ENCODE measurements at places on chromosomes 4 and X.

DNA sequence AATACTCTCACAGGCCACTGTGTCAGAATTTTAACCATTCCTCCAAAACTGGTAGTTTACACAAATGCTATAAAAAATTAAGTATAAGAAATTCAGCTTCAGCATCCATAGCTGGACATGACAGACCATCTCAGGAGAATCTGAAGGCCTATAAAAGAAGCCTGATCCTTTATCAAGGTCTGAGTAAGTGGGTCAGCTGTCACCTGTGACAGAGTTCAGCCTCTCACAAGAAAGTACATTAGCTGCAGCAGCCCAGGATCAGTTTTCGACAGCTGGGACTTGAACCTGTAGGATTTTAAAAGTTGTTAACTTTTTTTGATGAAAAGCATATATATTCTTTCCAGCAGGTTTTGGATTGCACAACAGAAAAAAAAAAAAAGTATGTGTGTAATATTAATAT is 60.7 kb downstream of the PPP3CA start:
- no peaks in the 10 kb centered on the region for H3K36me3 ChIP-seq
- DNase-seq: no peak
- no peaks in the 10 kb centered on the region for H3K27me3 ChIP-seq
- no peak overlapping the region for H3K27ac ChIP-seq

GRCh38 chr4:105710678-105711077 is 2.1 kb downstream of the GSTCD start:
- no peak overlapping the region for H3K27ac ChIP-seq
- H3K4me3 ChIP-seq: no peak overlapping the region
- no peaks in the 10 kb centered on the region for H3K36me3 ChIP-seq
- H3K27me3 ChIP-seq: no peaks in the 10 kb centered on the region
- peaks cover 18% of the 10 kb centered on the region for H3K4me1 ChIP-seq

DNA sequence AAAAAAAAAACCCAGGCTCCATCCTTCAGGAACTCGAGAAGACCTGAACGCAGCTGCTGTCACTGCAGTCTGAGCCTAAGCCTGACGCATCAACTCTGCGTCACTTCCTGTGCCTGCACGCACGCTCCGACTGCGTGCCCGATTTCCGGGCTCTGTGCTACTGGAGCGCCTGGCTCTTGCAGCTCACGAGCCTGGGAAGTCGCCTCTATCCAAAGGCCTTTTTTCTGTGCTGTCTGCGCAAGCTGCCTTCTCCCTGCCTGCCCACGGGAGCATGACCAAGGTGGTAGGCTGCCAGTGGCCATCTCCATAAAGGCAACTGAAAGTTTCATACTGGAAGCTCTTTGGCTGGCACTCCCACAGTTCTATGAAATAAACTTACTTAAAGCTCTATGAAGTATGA is 9.9 kb upstream of the GASK1B start:
- no peaks in the 10 kb centered on the region for H3K36me3 ChIP-seq
- no peaks in the 10 kb centered on the region for H3K27me3 ChIP-seq
- no peaks in the 10 kb centered on the region for H3K4me1 ChIP-seq
- no peak for DNase-seq
- H3K4me3 ChIP-seq: no peak overlapping the region
- H3K27ac ChIP-seq: no peak overlapping the region

GRCh38 chrX:46757593-46757992 is 1.3 kb downstream of the SLC9A7 start:
- no peaks in the 10 kb centered on the region for H3K36me3 ChIP-seq
- DNase-seq: no peak
- H3K4me3 ChIP-seq: no peak overlapping the region
- H3K27ac ChIP-seq: no peak overlapping the region

DNA sequence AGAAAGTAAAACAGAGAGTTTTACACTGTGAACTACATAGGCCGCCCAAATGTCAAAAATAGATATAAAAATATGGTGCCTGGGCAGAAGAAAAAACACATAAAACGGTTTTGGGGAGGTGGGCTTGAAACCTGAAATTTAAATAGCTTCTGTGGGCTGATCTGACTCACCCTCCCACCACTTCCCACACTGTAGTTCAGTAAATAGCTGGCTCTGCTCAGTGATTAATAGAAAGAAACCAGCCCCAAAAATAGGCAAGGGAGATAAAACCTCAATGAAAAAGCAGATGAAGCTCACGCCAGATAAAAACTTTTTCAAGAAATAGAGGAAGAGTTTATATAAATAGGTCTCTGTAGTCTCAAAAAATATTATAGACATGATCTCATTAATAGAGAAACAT is 13.2 kb upstream of the COX7B2 start:
- no peak for DNase-seq
- H3K27me3 ChIP-seq: no peaks in the 10 kb centered on the region
- no peaks in the 10 kb centered on the region for H3K4me1 ChIP-seq
- no peak overlapping the region for H3K4me3 ChIP-seq

DNA sequence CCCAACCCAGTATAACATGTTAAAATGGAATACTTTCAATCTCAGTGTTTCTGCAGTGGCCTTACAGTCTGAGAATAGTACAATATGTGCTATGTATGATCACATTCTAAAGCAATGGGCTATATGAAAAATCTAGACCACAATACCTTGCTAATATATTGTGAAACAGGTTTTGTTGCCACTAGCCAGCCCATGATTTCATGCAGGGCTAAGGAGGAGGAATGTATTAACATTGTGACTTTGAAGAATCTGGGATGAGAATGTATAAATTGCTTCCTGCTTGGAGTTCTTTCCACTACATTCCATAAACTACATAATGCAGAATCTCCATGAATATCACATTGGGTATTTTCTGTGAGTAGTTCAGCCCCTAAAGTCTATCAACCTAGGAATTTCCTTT is 935.4 kb upstream of the GRIA3 start:
- no peaks in the 10 kb centered on the region for H3K36me3 ChIP-seq
- no peak overlapping the region for H3K27ac ChIP-seq
- no peak for DNase-seq

- H3K27me3 ChIP-seq: no peaks in the 10 kb centered on the region
- peaks cover 99% of the 10 kb centered on the region for H3K36me3 ChIP-seq
- H3K27ac ChIP-seq: no peak overlapping the region
Observed at GRCh38 chr4:102586644-102587021, 85.5 kb downstream of the NFKB1 start.

- DNase-seq: no peak
- no peaks in the 10 kb centered on the region for H3K4me1 ChIP-seq
- H3K27me3 ChIP-seq: no peaks in the 10 kb centered on the region
- H3K4me3 ChIP-seq: no peak overlapping the region
Observed at GRCh38 chrX:16839852-16840460, 30.2 kb downstream of the RBBP7 start.

Data from esophagus squamous epithelium (tissue), 5 donors.